ENCODE measurements at places on chromosomes 6 and 20.

- no peak for DNase-seq
Measured at GRCh38 chr6:112717856-112718255, 370.7 kb downstream of the RFPL4B start.

DNA sequence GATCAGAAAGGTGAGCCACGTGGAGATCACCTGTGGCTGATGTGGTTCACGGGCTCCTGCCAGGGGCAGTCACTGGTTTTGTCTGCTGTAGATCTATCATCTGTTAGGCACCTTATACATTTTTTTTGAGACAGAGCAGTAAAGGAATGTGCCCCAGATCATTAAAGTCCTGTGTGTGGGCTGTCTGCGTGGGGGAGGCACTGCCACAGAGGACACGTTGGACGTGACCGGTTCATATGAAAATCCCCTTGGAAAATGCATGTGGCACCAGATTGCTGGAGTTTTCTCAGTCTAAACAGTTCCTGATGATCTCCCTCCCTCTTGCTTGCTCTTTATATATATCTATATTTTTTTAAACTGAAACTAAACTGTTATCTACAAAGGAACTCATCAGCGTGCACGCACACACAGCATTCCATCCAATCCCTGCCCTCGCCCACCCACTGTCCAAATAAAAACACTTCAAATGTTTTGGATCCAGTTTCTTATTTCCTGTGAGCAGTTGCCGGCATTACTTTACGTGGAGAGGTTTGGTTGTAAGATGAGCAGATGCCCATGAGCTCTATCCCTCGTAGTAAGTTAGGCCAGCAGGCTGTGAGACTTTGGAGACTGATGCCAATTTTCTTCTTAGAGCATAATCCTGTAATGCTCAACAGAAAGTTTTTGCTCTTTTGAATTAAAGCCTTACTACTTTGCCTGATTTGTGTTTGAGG lies 161.6 kb upstream of the EXOC2 start:
- no peak for DNase-seq

GRCh38 chr20:43942667-43943285 lies 28.1 kb downstream of the TOX2 start:
- no peak for DNase-seq

GRCh38 chr6:155075930-155076695 lies 81.0 kb downstream of the TIAM2 start:
- no peak for DNase-seq

DNA sequence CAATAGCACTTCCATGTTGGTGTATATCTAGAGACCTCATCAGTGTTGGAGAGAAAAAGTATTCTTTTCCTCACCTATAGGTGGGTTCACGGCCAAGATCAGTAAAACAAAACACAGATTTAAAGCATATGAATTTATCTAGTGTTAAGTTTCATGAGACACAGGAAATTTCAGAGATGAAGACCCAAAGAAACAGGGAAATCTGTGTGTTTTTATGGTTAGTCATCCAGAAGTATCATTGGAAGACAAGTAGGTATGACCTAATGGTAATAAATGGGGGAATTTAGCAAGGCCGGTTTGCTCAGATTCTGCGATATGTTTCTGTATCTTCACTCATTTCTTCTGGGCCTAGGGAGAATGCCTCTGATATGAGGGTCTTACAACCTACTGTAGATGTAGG lies 419.6 kb upstream of the MARCKS start:
- no peak for DNase-seq

DNA sequence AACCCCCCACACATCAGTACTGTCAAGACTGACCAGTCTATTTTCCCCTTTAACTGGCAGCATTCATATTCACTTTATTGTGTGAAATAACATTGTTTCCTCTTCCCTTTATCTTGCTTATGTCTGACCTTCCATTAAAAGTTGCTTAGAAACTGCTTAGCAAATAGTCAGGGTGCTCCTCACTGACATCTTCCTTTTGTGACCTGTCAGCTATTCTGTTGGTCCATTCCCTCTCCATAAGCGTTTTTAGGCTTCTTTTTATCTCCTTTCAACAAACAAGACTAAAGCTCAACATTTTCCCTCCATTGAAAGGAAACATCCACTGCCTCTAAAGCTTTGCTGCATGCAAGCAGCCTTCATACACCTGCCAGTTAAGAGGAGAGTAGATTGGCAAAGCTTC lies 147.7 kb upstream of the VGLL2 start:
- DNase-seq = no peak

- DNase-seq = no peak
Measured at GRCh38 chr6:134245041-134245440, 72.9 kb downstream of the SGK1 start.

DNA sequence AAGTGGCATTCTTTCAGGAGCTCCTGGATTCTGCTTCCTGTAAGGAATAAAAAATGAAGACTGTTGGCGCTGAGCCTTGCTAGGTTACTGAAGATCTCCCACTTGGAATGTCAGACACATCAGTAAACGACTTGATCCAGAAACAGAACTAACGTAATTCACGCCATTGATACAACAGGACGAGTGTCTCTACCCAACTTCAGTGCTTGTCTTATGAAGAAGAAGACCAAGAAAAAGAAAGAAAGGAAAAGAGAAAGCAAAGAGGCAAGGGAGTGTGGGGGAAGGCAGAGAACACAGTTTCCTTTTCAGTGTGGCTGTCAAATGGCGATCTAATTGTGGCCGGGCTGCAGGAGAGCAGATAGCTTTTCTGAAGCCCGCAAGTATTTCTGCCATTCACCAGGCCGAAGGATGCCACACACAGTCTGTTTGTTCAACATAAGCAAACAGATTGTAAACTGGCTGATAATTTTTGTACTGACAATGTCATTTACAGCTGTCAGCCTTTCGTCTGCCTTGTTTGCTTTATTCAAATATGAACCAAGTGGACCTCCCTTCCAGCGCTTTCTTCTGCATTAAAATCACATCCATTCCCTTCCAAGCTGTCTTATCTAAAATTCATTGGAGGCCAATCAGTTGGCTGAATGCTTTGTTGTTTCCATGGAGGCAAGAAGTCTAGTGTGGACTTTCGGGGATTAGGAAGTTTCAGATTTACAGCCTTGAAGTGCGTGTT lies 180.6 kb downstream of the FOXA2 start:
- DNase-seq = no peak

DNA sequence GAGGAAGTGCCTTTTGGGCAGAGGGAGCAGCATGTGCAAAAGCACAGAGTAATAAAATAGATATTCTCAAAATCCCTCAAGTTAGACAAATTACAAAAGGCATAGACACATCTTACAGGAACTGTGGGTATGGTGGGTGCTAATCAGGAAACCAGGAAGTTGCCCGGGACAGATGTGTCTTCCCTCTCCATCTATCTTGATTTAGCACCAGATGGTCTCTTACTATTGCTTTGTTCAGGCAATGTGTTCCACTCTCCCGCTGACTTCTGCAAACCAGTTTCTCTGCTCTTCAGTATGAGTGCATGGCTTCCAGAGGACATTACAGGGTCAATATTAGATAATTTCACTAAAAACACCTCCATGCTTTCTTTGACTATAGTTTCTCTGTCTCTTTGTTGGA lies 13.2 kb downstream of the CITED2 start:
- no peak for DNase-seq

DNA sequence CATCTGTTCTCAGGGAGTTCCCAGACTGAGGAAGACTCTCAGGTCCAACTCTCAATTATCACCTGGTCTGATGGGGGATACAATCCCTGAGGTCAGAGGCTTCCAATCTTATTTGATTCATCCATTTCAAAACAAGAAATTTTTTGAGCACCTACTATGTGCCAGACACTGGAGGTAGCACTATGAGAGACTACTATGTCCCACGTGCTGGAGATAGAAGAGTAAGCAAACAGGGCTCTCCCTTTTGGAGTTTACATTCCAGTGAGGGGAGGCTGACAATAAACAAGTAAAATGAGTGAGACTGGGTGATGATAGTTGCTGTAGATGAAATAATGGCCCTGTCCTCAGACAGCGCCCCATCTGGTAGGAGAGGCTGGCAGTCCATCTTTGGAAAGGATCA lies 16.5 kb downstream of the TMEM151B start:
- no peak for DNase-seq

DNA sequence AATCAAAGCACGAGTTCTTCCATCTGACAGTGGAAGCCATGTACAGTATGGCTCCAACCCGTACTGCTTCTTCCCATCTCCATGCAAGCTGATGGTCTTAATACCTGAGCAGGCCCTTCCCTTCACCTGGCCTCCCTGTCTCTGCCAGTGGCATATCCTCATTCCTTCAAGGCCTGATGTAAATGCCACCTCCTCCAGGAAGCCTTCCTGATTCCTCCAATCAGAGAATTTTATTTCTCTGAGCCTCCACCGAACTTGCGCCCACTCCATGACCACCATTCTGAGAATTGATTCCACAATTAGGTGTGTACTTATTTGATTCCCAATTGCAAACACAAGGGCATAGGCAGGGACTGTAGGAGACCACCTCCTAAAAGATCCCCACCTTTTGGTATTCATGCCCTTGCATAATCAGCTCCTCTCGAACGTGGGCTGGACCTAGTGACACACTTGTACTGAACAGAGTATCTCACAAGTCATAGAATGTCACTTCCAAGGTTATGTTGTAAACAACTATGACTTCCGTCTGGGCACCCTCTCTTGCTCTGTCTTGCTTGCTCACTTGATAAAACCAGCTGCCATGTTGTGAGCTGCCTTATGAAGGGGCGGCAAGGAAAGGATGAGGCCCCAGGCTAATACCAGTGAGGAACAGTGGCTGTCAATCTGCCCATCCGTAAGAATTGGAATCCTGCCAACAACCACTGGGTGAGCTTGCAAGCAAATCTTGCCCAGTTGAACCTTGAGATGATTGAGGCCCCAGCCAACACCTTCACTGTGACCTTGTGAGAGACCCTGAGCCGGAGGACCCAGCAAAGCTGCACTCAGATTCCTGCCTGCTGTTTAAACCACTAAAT lies 38.8 kb downstream of the CPNE5 start:
- peak; percentile 34 for DNase-seq

- DNase-seq = no peak
Measured at GRCh38 chr20:14134004-14134403, 138.7 kb downstream of the MACROD2 start.

GRCh38 chr6:82204020-82204419 lies 43.5 kb downstream of the IBTK start:
- DNase-seq = no peak

- DNase-seq = no peak
Measured at GRCh38 chr6:152973916-152974315, 8.9 kb downstream of the FBXO5 start.

GRCh38 chr20:62428396-62429295 lies 1.3 kb upstream of the RBBP8NL start:
- no peak for DNase-seq

- DNase-seq = peak; percentile 77
Measured at GRCh38 chr6:132797951-132798868, at the start of gene SLC18B1. Gene SLC18B1, minus strand, starts transcription at chr6:132798637. Its CDS starts 181 bp downstream, at chr6:132798456.

DNA sequence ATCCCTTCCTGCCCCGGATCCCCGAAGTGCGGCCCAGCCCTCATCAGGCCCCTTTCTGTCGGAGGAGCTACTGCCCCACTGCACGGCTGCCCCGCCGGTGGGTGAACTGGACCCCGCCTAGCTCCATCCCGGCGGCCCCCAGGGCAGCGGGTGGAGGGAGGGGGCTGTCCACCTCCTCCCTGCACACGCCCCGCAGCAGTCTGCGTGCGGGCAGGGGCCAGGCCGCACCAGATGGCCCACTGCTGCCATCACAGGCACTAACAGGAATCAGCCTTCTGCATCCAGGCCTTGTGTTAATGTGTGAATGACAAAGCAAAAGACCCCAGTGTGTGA lies 54.9 kb upstream of the UNC93A start:
- no peak for DNase-seq

DNA sequence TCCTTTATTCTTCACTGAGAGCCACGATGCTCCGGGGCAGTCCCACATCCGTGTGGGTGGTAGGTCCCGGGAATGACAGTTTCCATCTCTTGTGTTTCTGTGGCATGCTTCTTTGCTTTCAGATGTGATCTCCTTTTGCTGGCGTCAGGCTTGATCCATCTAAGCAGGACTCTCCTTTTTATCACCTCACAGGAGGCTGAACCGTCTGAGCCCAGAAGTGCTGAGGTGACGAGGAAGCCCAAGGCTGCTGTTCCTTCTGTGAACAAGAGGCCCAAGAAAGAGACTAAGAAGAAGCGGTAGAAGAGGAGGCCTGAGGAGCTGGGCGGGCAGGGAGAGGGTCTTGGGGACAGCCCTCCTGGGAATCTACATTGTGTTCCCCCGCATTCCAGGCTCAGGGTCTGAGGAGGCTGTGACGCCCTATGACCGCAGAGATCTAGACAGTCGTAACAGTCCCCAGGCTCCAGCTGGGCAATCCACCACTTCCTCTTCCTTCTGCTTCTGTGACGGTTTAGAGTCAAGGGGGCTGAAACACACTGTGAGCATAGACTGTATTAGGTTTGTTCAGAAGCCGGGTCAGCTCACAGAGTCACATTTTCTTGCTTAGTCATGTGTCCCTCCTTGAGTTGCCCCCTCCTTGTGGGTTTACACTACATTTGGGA lies 26.8 kb downstream of the MANBAL start:
- no peak for DNase-seq

GRCh38 chr20:57676589-57677583 lies 32.9 kb downstream of the PMEPA1 start:
- DNase-seq = no peak

- DNase-seq = peak; percentile 50
Measured at GRCh38 chr20:44979090-44979621, 12.8 kb downstream of the STK4 start.

DNA sequence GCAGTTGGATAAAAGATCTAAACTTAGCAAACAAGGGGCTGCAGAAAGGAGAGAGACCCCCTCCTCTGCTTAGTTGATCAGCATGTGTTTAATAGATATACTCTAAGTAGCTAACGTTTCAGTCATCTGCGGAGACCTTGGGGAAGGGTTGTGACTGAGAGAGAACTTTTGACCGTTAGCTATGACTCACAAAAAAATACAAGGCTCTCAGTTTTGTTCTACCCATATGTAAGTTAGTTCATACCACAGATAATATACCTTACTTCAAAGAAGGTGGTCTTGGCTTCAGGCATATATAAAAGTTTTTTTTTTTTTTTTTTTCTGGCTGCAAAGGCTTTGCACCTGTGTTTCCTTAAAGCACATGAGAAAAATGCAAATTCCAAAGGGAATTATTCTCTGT lies 258.9 kb downstream of the GJA1 start:
- no peak for DNase-seq

GRCh38 chr6:119463081-119463626 lies 113.6 kb upstream of the MAN1A1 start:
- DNase-seq = no peak

DNA sequence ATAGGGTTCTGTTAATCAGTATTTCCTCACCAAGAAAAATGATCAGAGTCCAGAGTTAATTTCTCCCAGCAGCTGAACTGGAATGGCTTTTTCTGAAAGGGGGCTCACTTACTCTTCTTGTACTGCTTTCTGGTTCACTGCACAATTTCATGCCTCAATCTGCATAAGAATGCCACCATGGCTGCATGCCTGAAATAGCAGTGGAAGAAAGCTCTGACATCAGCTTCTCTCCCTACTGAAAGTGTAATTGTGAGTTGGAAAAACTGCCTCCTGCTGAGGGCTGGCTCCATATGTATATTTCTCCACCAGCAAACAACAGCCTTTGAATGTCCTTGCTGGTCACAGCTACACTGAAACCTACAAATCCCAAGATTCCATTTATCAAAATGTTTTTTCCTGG lies 1027.2 kb upstream of the GJE1 start:
- DNase-seq = no peak
